Activated CD4-positive, alpha-beta T cell treated with anti-CD3 and anti-CD28 coated beads for 4 hours (primary cell): ENCODE measurements at places on chromosomes 11 and 22.

DNA sequence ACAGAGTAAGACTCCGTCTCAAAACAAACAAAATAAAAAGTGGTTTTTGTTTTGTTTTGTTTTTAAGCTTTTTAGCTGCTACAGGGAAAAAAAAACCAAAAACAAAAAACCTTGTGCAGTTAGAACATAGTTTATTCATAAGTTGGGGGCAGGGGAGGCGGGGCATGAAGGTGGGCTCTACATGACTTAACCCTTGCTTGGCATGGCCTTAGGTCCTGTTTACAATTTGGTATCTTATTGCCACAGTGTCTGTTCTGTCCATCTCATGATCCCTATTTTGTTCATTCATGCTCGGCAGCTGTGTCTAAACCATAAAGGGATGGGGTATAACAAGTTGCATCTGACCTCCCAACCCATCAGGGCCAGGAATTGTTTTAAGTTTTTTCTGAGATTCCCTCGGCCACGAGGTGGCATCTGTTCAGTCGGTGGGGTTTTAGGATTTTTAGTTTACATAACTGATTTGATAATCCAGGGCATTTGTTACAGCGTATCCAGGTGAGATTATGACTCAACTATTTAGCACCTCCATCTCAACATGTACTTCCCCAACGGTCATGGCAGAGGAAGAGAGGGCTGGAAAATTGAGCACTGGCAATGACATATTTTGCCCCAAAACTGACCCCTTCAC lies 6.9 kb downstream of the AP5B1 start:
- DNase-seq: no peak

GRCh38 chr11:64654958-64655541 lies 64.0 kb downstream of the SLC22A12 start:
- DNase-seq: no peak

DNA sequence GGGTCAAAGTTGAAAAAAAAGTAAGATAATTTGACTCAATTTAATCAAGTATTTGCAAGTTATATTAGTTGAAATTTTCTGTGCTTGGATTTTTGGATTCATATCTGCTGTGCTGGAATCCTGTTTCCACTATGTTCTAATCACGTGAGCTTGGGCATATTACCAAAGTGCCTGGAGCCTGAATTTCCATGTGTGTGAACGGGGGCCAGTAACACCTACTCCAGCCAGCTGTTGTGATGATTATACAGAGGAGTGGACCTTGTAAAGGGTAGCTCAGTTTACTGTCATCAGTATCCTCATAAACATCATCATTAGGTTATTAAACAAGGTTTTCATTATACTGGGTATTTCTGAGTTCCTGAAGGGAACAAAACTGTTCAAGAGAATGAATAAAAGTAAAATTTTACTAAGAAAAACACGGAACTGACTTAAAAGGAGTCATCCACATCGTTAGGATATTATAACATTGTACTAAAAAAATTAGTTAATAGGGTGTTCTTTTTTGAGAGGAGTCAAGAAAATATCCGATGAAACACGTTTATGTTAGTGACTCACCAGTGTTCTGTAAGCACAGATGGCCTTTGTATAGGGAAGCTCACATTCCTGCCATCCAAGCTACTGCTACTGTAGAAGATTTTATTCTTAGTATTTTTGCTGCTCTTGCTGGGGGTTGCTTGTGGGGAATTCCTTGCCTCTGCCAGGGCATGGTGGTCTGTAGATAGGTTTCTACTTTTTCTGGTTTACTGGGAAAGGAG lies 144.1 kb downstream of the ARHGAP42 start:
- DNase-seq: no peak

DNA sequence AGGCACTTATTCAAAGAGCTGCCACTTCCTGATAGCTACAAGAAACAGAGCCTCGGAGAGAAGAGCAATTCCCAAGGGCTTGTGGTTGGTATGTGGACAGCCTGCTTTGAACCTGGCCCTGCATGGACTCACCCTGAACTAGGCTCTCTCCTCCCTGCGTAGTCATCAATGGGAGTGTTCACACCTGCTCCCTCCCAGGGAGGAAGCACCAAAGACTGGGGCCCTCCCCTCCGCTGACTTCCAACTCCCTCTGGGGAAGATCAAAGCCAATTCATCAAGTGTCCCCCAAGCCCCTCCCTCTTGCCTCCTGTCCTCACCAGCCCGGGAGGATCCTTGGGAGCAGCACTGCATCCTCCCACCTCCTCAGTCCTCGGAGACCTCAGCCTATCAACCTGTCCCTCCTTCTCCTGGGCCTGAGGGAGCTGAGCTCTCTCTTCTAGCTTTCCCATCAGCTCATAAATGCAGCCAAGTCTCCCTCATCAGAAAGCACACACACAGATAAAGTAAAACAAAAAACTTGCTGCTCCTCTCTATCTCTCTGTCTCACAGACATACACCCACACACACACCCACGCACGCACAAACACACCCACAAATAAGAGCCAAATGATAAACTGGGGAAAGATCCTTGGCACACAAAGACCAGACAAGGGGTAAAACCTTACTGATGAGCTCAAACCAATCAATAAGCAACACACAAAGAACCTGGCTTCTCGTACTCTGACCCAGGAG lies 3.3 kb downstream of the A4GALT start:
- peak; percentile 12 for DNase-seq

- DNase-seq: peak; percentile 32
Measured at GRCh38 chr11:662689-663274, 25.7 kb downstream of the DRD4 start.
